Activated CD4-positive, alpha-beta T cell treated with anti-CD3 and anti-CD28 coated beads, Interleukin-2, Interleukin-6, amounts not matched to agents 100 ng/mL and 50 ng/mL, durations not matched to agents 16 hours and 8 hours (primary cell): ENCODE measurements at places on chromosomes 7 and 10.

GRCh38 chr7:104805449-104806317 lies 208.3 kb upstream of the KMT2E start:
- no peak for DNase-seq

GRCh38 chr10:76205361-76205760 lies 773.9 kb downstream of the LRMDA start:
- no peak for DNase-seq

DNA sequence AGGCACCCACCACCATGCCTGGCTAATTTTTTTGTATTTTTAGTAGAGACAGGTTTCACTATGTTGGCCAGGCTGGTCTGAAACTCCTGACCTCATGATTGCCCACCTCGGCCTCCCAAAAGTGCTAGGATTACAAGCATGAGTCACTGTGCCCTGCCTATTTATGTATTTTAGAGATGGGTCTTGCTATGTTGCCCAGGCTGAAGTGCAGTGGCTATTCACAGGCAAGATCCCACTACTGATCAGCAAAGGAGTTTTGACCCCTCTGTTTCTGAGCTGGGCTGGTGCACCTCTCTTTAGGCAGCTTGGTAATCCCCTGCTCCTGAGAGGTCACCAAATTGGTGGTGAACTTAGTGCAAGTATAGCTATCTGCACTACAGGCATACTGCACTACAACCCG lies 6.2 kb downstream of the ABHD11 start:
- DNase-seq, result no peak

GRCh38 chr10:83915801-83916200 lies 223.5 kb upstream of the GHITM start:
- no peak for DNase-seq

DNA sequence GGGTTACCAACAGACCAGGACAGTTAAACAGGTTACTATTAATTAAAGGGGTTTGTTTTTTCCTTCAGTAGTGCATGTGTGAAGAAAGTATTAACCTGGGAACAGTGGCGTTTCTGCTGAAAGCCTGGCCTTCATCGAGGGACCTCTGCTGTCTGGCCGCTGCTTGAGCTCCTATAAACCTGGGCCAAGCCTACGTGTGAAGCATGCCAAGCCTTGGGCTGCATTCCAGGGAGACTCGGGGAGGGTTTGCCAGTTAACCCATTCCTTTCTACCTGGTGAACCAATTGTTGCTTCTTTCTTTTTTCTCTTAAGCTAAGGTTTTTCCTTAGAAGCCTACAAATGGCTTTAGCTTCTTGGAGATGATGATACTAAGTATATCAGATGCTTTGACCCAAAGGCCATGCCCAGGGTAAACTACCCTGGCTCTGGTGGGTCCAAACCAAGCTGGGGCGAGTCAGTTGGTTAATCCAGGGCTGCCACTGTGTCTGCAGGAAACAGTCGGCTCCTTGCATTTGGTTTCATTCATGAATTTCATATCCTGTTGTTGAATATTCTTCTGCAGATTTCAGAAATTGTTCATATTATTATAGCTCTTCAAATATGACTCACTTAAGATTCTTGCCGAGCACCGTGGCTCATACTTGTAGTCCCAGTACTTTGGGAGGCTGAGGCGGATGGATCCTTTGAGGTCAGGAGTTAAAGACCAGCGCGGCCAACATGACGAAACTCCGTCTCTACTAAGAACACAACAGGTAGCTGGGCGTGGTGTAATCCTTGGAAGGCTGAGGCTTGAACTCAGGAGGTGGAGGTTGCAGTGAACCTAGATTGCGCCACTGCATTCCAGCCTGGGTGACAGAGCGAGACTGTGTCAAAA lies 23.8 kb downstream of the PFKP start:
- DNase-seq, result peak; percentile 90

GRCh38 chr7:150876817-150877526 lies 24.7 kb downstream of the AOC1 start:
- peak; percentile 46 for DNase-seq

GRCh38 chr10:77602913-77603533 lies 34.6 kb downstream of the KCNMA1 start:
- no peak for DNase-seq

- no peak for DNase-seq
These were observed 95.2 kb upstream of the STK17A start for GRCh38 chr7:43487731-43488073.

DNA sequence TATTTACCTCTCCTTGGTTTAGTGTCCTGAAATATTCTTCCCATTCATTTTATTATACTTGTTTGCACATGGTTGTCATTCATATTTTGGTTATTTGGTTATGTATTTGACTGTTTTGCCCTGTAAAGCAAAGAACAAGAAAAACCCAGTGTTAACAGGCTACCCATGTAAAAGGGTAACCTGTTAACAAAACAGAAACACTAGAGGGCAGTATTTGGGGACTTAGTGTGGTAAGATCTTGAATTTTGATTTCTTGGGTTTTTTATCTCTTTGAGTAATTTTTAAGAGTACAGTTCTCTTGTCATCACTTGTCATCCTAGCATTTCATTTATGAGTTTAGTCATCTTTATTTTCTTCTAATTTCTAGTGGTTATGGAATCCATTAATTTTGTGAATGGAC lies 51.3 kb downstream of the POLL start:
- peak; percentile 49 for DNase-seq

GRCh38 chr7:50782375-50783208 lies at the start of gene GRB10:
Gene GRB10 (minus strand): TSS chr7:50782896. CDS start chr7:50732322, 50,574 bp downstream.
- no peak for DNase-seq
